ENCODE measurements at places on chromosomes 6 and 20.

DNA sequence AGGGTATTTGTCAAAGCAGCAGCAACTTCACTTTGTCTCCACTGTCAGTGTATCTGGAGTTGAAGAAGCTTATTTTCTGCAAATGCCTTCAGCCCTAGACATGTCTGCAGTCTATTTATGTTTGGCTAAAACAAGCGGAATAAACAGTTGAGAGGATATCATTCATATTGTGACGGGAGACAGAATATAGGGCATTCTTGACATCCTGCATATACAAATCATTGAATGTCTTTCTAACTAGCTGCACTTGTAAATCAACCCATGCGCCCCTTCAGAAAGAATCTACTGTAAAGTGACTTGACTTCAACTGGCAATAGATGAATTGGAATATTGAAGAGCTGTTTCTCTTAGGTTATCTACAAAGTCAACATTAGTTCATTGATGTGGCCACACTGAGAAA, 258.9 kb downstream of the TSHZ2 start:
- DNase-seq, result no peak

GRCh38 chr20:54649511-54649962, 174.1 kb downstream of the DOK5 start:
- peak; percentile 8 for DNase-seq

- no peak for DNase-seq
These were observed 32.1 kb upstream of the PNRC1 start for GRCh38 chr6:89048288-89048923.

- no peak for DNase-seq
These were observed 95.1 kb downstream of the MMS22L start for GRCh38 chr6:97187951-97188350.

- DNase-seq, result no peak
These were observed 152.3 kb upstream of the JAG1 start for GRCh38 chr20:10826111-10826510.

DNA sequence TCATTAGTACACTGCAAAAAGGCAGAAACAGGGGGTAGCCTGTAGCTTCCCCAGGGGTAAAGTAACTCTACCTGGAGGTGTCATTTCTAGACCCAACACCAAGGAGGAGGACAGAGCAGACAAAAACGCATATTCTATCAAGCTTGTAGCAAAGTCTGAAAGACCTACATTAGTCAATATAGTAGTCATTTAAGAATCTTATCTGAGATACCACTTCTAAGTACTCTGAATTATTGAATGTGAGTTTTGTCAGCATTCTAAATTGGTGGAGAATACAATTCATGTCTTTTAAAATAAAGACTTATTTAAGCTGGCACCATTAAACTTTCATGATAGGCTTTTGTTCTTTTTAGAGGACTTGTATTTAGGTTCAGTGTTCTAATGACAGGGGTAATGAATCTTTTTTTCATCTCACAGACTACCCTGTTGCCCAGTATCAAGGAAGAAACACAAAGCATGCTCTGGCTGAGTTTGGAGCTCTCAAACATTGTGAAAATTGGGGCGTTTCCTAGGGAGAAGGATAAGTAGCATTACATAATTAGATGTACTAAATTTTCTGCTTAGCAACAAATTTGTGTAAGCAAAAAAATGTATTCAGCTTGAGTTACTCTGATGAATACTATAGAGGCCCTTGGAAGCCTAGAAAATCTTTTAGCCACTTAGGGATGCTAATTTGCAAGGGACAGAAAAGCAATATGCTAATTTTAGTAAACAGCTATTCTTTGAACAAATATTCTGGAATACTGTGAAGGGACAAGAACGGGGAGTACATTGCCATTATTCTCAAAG, 255.4 kb upstream of the HSF2 start:
- no peak for DNase-seq

- DNase-seq, result no peak
These were observed 2.3 kb downstream of the PXDC1 start for GRCh38 chr6:3749067-3749841.

- no peak for DNase-seq
These were observed 121.1 kb downstream of the PLEKHG1 start for GRCh38 chr6:150720774-150721233.

- DNase-seq, result no peak
These were observed 74.3 kb downstream of the ADGRG6 start for GRCh38 chr6:142376115-142376514.

DNA sequence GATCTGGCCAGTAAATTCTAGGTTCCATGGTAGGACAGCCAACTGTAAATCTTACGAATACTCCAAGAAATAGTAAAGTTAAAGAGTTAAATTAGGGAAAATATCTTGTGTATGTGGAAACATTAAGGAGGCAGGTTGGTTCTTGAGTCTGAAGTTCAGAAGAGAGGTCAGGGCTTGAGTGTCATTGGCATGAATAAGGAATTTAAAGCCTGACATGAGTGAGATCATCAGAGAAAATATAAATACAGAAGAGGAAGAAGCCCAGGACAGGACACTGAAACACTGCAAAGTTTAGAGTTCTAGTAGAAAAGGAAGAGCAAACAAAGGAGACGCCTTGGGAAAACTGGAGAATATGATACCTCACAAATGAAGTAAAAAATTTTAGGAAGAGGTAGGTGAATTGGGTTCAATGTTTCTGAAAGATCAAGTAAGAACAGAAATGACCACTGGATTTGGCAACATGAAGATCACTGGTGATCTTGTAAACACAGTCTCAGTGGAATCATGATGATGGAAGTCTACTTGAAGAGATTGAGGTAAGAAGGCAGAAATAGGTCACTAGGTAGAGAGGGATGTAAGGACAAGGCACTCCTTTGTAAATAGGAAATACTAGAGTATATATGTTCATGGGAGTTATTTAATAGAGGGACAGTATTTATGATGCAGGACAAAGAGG, 41.6 kb upstream of the SYNCRIP start:
- DNase-seq, result no peak

GRCh38 chr6:112831022-112831421, 483.9 kb downstream of the RFPL4B start:
- DNase-seq, result no peak

- no peak for DNase-seq
These were observed 66.6 kb downstream of the DTD1 start for GRCh38 chr20:18654448-18654773.

GRCh38 chr6:70889270-70889669, 67.6 kb downstream of the B3GAT2 start:
- no peak for DNase-seq

DNA sequence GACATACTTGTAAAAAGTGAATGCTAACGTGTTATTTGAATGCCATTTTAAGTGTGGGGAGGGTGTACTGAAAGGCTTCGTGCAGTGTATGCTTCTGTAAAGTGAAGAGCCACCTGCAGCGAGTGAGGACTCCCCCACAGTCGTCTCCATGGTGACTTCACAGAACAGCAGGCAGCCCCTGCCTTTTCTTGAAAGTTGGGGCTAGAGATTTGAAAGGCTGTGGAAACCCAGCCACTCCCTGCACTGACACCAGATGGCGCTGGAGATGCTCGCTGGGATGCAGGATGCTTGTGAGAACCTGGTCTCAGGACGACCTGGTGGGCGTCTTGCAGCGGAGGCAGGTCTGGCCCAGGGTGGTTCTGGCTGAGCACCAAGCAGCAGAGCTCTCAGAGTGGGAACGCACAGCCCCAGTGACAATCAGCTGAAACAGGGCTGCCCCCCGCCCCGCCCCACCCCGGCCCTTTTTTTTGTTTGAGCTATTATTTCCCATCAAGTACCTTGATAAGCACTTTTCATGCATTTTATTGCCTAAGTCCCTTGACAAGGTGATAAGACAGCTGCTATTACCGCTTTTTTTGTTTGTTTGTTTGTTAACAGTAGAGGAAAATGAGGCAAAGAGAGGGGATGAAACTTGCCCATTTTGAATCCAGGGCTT, 150.3 kb downstream of the SYCP2 start:
- no peak for DNase-seq

DNA sequence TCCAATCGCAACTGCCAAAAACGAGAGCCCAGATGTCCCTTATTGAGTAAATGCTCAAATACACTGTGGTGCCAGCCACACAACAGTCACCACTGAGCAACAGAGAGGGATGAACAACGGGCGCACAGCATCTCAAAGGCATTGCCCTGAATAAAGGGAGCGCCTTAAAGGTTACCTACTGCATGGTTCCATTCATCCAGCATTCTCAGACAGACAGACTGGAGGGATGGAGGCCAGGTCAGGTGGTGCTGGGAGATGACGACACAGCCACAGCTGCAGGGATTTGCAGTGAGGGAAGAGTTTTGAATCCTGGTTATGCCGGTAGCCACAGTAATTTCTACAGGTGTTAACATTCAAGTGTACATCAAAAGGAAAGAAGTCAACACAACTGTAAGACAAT, 615.5 kb upstream of the AGPAT4 start:
- no peak for DNase-seq

DNA sequence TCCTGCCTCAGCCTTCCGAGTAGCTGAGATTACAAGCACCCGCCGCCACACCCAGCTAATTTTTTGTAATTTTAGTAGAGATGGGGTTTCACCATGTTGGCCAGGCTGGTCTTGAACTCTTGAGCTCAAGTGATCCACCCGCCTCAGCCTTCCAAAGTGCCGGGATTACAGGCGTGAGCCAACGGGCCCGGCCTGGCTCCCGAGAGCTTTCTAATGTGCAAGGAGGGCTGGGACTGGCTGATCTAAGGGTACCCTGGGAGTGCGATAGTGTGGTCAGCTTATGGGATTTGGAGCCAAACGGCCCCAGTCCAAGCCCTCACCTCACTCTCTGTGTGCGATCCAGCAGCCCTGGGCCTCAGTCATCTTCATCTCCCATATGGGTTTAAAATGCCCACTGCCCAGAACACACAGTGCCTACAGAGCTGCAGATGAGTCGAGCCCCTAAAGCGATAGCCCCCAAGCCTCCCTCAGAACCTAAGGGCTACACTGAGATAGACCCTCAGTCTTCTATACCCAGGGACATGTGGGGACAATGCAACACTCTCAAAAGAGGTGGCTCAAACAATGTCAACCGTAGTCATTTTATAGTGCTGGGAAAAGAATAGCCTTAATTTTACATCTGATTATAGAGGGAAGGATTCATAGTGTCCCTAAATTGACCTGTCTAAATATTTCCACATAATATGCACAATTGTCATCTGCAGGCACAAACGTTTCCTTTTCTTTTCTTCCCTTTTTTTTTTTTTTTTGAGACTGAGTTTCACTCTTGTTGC, 50.1 kb downstream of the SSR1 start:
- DNase-seq, result no peak

- no peak for DNase-seq
These were observed 380.0 kb upstream of the MARCKS start for GRCh38 chr6:113476937-113477839.

DNA sequence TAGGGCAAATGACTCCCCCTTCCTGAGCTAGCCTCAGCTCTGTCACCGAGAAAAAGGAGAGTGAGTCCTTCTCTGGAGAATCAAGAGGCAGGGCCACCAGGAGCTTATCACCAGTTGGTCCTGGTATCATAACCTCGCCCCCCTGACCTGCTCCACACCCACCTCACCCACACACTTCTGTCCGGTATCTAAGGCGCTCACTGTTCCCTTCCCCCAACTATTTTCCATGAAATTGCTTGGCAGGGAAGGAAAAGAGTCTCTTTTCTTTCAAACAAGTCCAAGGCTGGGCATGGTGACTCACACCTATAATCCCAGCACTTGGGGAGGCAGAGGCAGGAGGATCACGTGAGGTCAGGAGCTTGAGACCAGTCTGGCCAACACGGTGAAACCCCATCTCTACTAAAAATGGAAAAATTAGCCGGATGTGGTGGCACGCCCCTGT, 77.6 kb downstream of the ZMYND8 start:
- no peak for DNase-seq

DNA sequence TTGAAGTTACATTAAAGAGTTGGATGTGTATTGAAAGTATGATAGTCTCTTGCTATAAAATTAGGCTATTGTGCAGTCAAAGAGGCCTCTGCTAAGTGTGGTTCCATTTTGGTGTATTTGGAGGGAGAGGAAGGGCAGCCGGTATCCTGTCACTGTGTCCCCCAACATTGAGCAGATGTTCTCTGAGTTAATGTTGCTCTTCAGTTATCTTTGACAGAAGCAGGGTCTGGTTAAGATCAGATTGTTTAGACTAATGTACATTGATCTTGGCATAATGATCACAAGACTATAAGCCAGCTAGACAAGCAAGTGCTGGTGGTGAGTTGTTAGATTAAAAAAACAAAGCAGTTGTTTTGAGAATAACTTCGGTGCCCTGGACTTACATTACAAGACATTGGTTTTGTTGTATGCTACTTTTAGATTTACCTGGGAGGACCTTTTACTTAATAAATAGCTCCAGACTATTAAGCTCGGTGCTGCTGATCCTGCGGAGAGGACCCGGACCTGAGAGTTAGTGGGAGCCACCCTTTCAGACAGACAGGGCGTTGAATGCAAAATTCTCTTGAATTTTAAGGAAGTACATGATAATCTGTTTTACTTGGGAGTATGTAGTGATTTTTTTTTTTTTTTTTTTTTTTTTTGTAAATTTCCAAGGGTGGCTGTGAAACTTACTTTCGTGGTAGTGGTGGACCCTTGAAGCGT, 97.8 kb downstream of the JARID2 start:
- DNase-seq, result no peak

- no peak for DNase-seq
These were observed 220.8 kb downstream of the QKI start for GRCh38 chr6:163635315-163635714.

DNA sequence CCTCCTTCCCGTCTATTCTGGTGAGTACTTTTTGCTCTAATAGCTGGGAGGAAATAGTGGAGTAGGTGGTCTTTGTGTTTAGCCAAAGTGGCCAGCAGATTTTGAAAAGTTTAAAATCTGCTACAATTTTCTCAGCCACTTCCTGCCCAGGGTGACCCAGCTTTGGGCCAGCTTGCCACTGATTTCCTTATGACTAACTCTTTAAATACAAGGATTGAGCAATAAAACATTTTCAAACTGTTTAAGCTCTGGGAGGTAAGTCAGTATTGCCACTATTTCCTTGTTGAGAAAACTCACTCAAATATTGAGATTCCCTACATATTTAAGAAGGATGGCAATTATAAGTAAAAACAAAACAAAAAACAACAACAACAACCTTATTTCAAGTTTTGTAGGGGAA, 54.5 kb downstream of the TRMT11 start:
- DNase-seq, result no peak

GRCh38 chr6:135183532-135184440, 2.7 kb downstream of the MYB start:
- peak; percentile 61 for DNase-seq

DNA sequence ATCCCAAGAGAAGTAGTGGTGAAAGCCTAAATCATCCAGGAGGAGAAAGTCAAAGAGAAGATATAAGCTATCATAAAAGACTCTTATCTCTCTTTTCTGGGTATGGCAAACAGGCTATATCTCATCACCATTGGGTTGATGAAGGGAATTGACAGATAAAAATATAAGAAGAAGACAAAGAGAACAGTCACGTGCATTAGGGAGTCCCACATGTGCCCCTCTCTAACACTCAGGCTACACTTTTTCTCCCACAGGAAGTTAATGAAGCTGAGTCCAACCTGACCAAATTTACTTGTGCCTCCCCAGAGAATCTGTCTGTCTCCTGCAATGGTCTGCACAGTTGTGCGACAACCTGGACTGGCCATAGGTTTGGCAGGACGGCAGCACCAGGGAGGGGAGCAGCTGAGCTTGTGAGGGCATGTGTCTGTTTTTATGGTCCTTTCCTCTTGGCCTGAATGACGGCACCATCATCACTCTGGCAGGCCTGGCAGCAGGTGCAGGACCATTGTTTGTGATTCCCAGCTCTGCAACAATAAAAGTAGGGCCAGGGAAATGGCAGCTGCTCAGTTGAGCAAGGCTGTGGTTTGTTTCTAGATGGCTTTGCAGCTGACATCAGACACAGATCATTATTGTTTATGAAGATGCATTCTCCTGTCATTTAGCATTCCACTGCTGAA, 144.5 kb upstream of the MCHR2 start:
- DNase-seq, result no peak

- DNase-seq, result no peak
These were observed 114.6 kb downstream of the JPH2 start for GRCh38 chr20:44072384-44072783.
